ENCODE measurements at places on chromosomes 3 and 15.

DNA sequence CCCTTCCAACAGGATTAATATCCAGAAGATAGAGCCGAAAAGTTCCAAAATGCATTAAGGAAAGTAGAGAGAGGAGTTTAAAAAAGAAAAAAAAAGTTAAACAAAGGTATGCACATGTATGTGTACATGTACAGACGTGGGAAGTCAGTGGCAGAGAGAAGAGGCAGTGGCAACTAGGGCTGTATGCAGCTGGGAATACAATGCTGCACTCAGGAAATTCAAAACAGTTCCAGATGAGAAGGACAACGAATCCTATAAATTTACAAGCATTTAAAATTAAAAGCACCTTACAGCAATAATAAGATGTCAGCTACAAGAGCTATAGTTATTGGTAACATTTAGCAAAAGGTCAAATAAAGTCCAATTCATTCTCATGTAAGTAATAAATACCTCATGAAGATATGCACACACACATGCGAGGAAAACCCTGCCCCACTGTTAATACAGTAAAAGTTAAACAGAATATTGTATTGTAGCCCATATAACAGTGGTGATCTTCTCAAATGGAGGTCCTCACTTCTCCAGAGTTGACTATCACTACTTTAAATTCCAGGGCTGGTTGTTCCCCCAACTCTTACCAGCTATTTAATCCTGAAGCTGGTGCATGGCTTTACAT is 18.2 kb downstream of the MRPL3 start:
- no peak for DNase-seq

GRCh38 chr3:184192889-184193288 is 6.9 kb downstream of the ABCF3 start:
- DNase-seq = no peak

GRCh38 chr3:127536830-127537812 is 53.4 kb downstream of the TPRA1 start:
- DNase-seq = no peak

GRCh38 chr15:31193291-31193690 is 91.8 kb upstream of the TRPM1 start:
- no peak for DNase-seq

GRCh38 chr15:58546066-58546591 is 114.3 kb downstream of the LIPC start:
- no peak for DNase-seq

GRCh38 chr15:75034615-75035014 is 11.2 kb downstream of the PPCDC start:
- DNase-seq = no peak

DNA sequence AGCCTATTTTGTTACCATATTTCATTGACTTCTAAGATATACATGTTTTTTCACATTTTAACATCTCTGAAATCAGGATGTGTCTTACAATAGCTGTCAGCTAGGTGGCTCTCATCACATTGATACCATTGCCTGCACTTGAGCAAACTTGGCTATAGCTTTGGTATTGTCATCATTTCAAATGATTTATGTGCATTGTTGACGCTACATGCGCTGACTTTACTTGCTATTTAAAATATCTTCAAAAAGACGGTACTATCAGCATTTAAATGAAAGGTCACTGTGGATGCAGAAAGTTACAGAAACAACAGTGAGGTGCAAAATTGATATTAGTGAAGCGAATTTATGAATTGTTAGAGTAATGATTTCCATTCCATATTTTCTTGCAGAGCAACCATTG is 54.0 kb upstream of the ABHD2 start:
- DNase-seq = no peak

GRCh38 chr3:57559526-57559925 is 3.5 kb downstream of the PDE12 start:
- no peak for DNase-seq

GRCh38 chr15:42471002-42471401 is 19.9 kb downstream of the ZNF106 start:
- DNase-seq = no peak

GRCh38 chr3:175729466-175729865 is 870.3 kb downstream of the NAALADL2 start:
- DNase-seq = no peak

DNA sequence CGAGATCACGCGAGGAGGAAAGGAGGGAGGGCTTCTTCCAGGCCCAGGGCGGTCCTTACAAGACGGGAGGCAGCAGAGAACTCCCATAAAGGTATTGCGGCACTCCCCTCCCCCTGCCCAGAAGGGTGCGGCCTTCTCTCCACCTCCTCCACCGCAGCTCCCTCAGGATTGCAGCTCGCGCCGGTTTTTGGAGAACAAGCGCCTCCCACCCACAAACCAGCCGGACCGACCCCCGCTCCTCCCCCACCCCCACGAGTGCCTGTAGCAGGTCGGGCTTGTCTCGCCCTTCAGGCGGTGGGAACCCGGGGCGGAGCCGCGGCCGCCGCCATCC is 1.1 kb upstream of the SETD5 start:
- peak; percentile 94 for DNase-seq

GRCh38 chr3:966341-966740 is 126.5 kb upstream of the CNTN6 start:
- no peak for DNase-seq

DNA sequence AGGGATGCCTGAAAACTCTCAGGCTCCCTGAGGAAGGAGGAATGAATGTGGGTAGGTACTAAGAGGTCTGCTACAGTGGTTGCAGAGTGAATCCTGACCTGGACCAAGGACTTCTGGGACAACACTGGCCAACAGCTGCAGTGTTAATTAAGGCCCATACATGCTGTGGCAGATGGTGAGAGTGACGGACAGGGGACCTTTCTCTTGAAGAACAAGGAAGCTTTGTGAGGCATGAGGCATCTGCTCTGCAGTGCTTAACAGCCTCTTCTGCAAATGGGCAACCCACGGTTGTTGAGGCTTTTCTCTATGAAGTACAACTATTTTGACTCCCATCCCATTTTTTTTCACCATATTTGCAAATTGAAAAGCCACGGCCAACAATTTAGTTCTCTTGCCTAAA is 26.6 kb upstream of the ACAN start:
- DNase-seq = no peak

GRCh38 chr3:195194559-195195206 is 76.3 kb downstream of the XXYLT1 start:
- no peak for DNase-seq

GRCh38 chr3:65819896-65820295 is 218.8 kb downstream of the MAGI1 start:
- DNase-seq = no peak

DNA sequence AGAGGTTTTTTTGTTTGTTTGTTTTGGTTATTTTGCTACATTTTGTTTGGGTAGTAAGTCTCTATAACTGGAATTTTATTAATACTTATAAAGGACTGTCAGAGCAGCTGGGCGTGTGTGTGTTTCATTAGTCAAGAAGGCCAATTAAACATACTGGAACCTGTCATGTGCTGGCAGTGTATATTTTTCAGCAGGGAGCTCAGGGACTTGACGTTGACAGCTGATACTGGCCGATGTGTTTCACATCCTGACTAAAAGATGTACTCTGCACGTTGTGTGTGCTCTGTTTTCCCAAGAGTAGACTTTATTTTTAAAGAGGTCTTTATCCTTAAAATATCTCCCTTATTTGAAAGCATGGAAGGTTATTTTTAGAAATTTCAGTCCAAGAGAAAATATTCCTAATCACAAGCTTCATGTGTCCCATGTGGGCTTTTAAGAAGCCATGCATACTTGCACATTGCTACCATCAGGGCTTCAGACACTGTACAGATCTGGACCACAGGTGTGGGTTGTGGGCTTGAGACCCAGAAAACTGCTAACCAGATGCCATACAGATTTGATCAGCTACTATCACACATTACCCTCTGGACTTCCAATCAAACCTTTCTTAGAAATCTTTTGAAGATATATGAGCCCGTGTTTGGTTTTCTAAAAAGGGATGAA is 135.9 kb downstream of the FEZF2 start:
- no peak for DNase-seq

GRCh38 chr3:119206611-119207511 is 33.5 kb downstream of the UPK1B start:
- no peak for DNase-seq

GRCh38 chr3:106842151-106842550 is 535.1 kb upstream of the CCDC54 start:
- no peak for DNase-seq

- DNase-seq = no peak
These were observed 11.8 kb upstream of the HES1 start for GRCh38 chr3:194124193-194124592.

GRCh38 chr15:60762638-60763037 is 283.7 kb upstream of the ICE2 start:
- DNase-seq = no peak

GRCh38 chr3:12303534-12303933 is 14.7 kb downstream of the PPARG start:
- DNase-seq = peak; percentile 90

GRCh38 chr15:39130556-39131379 is 450.1 kb upstream of the THBS1 start:
- DNase-seq = no peak

- no peak for DNase-seq
These were observed 50.1 kb downstream of the SLC6A20 start for GRCh38 chr3:45746165-45746776.

DNA sequence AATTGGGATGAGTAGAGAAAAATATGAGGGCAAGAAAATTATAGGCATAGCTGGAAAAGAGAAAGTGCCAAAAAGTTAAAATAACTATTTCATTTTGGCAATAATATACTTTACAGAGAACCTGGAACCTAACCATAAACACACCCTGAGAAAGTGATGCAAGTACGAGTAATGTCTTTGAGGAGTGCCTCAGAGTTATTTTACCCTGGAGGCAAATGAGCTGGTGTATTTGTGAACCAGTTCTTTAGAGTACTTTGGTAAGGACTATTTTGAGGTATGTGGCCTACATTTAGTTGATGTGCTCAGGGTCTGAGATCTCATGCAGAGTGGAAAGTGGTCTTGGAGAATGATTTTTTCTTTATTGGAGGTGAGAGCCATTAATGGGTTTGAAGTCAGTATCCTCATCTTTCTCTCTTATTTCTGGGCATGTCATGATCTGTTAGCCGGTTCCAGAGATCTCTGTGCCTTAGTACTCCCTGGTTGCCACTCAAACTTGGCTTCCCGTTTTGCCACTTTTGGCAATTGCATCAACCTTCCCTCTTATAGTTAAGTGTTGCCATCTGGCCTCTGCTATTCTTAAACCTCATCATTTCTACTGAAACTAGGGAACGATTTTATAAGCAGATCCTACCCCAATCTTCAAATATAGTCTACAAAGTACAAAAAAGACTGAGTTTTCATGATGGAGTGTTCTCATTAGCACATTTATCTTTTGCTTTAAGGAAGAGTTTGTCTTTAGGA is 145.7 kb downstream of the EPHA6 start:
- peak; percentile 8 for DNase-seq

DNA sequence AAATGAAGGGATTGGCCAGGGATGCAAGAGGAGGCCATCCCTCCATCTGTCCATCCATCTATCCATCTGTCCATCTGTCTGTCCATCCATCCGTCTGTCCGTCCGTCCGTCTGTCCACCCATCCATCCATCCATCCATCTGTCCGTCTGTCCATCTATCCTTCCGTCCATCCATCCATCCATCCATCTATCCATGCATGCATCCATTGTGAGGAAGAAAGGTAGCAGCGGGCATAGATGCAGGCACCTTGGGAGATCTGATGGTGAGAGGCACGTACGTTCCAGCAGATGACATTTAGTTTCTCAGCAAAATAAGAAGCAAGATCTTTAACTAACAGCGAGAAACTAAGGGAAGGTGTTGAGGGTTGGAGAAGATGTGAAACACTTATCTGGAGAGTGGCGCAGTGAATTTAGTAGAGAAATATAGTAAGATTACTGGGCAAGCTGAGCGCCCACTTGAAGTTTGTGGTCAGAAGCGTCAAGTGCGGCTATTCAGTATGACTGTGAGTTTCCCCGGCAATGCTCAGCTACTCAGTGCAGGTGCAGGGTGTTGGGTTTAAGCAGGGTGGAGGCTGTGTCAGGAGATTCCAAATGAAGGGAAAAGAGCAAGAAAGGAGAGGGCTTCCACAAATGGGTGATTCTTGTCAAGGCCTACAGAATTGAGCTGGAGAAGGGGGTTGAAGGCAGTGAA is 22.4 kb upstream of the SRP14 start:
- no peak for DNase-seq
